ENCODE measurements at places on chromosomes 1 and 21.

- no peak for DNase-seq
Observed at GRCh38 chr1:41315871-41316270, 45.4 kb upstream of the FOXO6 start.

DNA sequence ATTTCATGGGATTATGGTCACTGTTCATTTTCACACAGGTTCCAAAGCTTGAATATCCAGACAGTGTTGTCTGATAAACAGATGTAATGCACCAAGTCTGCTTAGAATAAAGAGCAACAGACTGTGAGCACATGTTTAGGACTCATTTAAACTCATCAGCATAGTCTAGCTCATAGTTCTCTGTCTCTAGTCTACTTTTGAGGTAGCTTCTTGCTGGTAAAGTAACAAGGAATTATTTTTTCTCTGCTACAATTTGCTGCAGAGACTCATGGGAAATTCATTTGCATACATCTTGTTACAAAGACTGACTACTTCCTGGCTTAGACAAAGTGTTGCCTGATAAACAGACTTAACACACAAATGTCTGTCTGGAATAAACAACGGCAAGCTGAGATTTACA lies 187.2 kb downstream of the NFIA start:
- no peak for DNase-seq

DNA sequence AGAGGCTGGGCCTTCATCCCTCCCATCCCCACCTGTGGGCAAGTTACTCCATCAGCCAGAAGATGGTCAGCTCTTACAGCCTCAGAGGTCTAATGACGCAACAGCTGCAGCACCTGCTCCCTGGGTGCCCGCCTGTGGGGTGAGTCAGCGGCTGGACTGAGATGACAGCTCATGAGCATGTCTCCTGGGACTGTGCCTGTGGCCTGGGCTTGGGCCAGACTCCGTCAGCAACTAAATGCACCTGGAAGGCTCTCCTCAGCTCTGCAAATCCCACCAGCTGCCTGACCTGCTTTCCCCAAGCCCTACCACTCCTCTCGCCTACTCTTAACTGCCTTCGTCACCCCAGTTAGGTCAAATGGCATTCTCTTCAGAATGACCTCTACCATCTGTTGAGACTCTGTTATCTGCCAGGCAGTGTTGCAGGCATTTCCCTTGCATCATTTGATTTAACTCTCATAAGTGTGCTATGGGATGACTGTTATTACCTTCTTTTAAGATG lies 47.7 kb downstream of the ETS2 start:
- no peak for DNase-seq

- DNase-seq = no peak
Observed at GRCh38 chr1:44681905-44682882, 7.7 kb downstream of the ARMH1 start.

GRCh38 chr1:8359617-8360481 lies 41.9 kb downstream of the SLC45A1 start:
- no peak for DNase-seq

DNA sequence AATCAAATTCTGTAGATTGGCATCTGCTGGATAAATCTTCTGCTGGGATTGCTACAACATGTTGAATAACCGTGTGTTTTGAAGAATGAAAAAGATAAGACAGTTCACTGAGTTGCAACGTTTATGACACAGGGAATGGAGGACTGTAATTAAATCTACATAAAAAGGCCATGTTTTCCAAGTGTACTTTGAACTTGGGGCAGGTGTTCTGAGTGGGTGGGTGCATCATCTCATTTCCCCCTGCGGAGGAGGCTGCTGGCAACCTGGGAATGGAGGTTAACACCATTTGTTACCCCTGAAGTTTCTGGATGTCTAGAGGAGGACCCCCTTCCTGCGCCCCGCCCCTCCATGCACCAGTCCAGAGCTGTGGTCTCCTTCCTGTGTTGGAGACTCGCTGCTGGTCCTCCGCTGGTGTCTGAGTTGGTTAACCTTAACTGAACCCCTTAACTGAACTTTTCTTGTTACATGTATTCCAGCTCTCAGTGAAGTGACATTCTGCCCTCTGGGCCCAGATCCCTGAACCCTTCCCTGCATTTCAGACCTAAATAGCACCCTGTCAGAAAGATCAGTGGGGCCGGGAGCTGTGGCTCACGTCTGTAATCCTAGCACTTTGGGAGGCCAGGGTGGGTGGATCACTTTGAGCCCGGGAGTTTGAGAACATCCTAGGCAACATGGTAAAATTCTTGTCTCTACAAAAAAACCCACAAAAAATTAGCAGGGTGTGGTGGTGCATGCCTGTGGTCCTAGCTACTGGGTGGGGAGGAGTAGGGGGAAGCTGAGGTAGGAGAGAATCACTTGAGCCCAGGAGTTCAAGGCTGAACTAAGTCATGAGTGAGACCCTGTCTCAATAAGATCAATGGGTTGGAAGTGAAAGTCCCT lies 31.8 kb downstream of the UCK2 start:
- DNase-seq = no peak

DNA sequence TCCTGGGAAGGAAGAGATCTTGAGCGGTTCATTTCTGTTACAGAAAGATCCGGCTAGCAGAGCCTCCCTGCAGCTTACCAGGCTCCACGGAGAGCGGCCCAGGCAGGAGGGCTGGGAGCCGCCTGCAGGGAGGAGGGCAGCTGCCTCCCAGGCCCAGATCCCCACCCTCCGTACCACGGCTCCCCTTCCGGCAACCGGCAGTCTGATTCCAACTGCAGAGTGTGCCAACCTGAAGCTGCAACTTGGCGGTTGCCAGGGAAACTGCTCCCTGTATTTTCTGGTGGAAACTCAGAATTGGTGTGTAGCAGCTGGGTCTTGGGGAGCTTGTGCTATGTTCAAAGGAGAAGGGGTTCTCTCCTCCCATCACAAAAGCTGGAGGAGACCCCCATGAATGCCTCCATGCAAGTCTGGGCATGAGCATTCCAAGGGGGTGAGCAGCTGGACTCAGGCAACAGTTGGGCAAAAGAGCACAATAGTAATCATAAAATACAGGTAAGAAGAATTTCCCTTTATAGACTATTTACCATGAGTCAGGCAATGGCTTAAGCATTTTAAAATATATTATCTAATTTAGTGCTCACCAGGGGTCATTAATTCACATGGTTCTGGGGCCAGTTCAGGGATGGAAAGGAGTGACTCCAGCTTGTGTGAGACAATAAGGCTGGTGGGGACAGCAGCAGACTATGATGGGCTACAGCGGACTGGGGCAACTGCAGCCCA lies 46.1 kb upstream of the KAZN start:
- no peak for DNase-seq

DNA sequence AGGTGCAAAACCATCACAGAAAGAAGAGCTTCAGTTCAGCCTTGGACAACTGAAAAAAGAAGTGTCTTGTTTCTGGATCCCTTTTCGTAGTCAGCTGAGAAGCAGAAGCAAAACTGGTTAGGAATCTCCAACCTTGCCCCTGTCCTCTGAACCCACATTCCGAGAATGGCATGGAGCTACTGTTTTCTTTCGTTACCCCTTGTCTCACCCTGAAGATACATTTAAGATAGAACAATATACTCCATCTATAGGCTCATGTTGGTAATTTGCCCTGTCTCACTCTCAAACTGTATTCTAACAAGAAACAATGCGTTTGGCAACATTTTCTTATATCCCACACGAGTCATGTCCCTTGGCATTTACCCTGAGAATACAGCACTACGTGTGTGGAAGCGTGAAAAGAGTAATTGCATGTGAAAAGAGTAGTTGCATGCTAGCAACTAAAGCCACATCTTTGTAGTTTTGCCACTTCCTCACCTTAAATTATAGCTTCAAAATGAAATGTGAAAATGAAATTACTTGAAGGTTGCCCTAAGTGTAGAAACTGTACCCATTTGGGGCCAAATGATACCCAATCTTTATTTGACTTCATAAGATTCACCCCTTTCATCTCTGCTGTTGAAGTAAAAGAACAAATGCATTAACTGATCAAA lies 5.3 kb downstream of the SLAMF7 start:
- no peak for DNase-seq

GRCh38 chr1:245322673-245323072 lies 167.9 kb downstream of the KIF26B start:
- DNase-seq = no peak

DNA sequence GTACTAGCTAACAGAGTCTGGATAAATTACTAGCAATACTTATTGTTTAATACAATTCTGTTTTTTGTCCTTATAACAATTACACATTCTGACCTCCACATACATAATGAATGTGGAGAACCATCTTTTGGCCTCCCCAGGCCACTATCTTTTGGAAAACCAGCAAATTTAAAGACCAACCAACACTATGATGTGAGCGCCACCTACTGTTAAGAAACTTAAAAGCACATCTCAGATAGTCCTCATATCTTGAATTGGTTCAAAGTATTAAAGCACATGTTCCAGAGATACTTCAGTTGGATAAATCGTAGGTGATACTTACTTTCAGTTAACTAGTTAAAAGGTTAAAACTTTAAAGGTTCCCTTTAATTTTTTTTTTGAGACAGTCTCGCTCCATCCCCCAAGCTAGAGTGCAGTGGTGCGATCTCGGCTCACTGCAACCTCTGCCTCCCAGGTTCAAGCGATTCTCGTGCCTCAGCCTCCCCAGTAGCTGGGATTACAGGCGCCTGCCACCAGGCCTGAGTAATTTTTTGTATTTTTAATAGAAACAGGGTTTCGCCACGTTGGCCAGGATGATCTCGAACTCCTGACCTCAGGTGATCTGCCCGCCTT lies 29.3 kb upstream of the USP1 start:
- peak; percentile 8 for DNase-seq

- DNase-seq = no peak
Observed at GRCh38 chr1:18668750-18669404, 38.2 kb downstream of the PAX7 start.

GRCh38 chr21:39633770-39634181 lies 21.0 kb downstream of the B3GALT5 start:
- DNase-seq = no peak

DNA sequence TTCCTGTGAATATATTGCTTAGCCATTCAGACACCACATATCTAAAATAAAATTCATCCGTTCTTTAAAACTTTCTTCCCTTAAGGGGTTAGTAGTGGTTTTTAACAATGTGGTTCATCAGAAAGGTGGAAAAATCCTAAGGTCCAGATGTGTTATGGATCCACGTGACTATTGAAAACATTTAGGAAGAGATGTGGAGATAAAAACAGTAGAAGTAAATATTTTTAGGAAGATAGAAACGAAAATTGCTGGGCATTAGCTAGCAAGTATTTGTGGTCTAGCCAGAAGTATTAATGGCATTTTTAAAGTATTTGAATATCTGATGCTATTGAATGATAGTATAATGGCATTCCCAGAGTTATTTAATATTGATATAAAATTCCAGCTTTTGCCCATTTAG lies 180.8 kb downstream of the LTN1 start:
- no peak for DNase-seq

DNA sequence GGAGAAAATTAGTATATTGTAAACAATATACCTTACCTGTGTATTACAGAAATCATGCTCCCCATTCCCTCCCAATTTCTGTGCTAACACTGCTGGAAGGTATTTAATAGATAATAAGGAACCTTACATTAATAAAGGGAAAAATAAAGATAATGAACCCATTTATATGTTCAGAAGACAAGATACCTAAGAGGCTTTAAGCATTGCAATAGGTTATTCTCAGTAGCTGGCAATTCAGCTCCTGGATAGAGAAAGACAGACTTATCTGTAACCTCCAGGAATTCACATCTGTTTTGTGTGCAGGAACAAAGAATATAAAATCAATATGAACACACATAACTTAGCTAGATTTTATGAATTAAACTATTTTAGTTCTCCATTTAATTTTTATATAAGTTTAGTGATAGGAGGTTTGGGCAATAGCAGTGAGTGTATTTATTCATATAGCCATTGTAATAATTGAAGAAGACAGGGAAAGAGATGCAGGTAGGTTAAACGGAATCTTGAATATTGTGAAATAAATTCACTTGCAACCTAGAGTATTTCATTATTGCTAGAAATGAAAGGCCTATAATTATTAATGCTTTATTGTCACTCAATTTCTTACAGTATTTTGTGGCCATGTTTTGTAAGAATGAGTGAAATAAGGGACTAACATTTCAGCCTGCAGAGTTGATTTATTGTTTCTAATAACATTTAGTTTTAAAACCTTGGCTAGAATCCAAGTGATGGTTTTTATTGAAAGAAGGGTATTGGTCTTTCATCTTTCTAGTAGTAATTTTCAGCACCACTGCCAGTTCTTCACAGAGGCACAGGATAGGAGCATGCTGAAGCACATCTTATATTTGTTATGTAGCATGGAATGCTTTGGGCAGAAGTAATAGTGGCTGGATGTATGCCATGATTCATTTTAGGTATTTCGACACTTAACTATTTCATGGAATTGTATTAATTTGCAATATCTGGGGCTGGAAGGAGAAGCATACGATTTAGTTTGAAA lies 1.5 kb downstream of the XPR1 start:
- DNase-seq = no peak

GRCh38 chr1:46508757-46509156 lies 19.1 kb downstream of the DMBX1 start:
- no peak for DNase-seq

GRCh38 chr1:21301794-21302440 lies 11.7 kb upstream of the ECE1 start:
- DNase-seq = no peak

GRCh38 chr1:36922593-36923426 lies 111.5 kb downstream of the GRIK3 start:
- DNase-seq = no peak

DNA sequence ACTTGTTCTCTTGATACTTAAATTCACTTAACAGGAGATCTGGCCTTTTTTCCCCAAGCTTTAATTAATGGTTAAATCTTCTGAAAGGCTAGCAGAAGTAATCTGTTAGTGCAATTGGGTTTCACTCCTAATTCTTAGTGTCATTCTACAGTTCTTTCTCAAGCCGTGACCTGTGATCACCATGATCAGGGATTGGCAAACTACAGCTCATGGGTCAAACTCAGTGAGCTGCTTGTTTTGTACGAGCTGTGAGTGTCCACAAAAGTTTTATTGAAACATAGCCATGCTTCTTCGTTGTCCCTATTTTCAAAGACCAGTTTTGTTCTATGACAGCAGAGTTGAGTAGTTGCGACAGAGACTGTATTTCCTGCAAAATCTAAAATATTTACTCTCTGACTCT lies 109.4 kb upstream of the KCNJ15 start:
- no peak for DNase-seq

DNA sequence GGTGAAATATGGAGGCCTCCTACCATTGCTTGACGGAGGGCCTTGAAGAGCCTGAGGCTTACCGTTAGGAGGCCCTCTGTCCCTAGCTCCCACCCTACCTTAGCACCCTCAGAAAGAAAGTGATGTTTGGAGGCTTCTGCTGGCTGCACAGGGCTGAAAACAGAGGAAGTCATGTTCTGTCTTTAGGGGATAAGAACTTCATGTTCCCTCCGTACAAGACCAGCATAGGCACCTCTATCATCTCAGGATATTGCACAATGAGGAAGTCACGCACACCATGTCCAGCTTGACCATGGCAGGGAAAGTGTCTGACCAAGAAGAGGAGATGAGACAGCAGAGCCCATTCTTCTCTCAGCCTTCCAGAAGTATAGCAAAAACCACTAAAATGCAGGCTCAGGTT lies 13.8 kb downstream of the ADORA3 start:
- DNase-seq = no peak

- no peak for DNase-seq
Observed at GRCh38 chr21:35864039-35864438, 196.3 kb downstream of the SETD4 start.

GRCh38 chr1:46333300-46334029 lies 7.1 kb upstream of the NSUN4 start:
- no peak for DNase-seq

GRCh38 chr1:11771481-11772043 lies 9.6 kb downstream of the C1orf167 start:
- DNase-seq = no peak

All from cerebellar nuclear complex (tissue), 1 donor.